ENCODE measurements at places on chromosomes 3 and 15.
A peak's percentile ranks its signal among the peaks of the same experiment; 100 is the strongest.

GRCh38 chr15:101322854-101323477 is 27.9 kb upstream of the SNRPA1 start:
- no peak for DNase-seq

GRCh38 chr3:130907966-130908365 is 14.1 kb downstream of the ATP2C1 start:
- no peak for DNase-seq

GRCh38 chr3:142211034-142211433 is 14.4 kb downstream of the GK5 start:
- no peak for DNase-seq

DNA sequence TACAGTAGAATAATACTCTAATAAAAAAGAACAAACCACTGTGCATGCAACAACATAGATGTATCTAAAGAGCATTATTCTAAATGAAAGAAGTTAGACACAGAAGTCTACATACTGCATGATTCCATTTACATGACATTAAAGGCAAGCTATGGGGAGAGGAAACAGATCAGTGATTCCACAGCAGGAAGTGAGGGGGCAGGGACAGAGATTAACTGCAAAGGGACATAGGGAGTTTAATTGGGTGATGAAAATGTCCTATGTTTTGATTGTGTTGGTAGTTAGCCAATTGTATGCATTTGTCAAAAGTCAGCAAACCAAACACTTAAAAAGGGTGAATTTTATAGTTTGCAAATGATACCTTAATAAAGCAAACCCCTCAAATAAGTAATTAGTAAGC is 13.8 kb downstream of the CRYGS start:
- no peak for DNase-seq

DNA sequence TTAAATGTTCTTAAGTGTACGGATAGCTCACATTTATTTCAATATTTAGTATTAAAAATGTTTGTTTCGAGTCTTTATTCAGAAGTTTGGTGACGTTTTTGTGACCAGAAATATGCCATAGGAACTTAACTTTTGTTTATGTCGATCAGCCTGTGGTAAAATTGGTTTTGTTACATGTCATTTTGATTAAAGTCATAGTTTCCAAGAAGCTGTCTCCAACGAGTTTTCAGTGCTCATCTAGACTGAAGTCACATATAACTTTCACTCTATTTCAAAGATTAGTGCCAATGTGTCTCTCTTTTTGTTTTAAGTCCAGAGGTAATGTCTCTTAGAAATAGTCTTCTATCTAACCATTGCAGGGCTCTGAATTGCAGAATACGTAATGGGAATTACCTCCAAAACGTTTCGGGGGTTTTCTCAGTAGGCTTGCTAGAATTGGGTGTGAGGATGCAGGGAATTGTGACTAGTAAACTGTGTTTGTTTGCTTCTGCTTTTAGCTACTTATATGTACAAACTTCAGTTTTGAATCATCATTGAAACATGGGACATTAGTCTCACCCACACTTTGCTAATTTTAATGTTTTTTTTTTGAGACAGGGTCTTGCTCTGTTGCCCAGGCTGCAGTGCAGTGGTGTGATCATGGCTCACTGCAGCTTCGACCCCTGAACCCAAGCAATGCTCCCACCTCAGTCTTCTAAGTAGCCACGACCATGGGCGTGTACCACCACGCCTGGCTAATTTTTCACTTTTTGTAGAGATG is 3.0 kb downstream of the BUB1B start:
- DNase-seq: no peak

DNA sequence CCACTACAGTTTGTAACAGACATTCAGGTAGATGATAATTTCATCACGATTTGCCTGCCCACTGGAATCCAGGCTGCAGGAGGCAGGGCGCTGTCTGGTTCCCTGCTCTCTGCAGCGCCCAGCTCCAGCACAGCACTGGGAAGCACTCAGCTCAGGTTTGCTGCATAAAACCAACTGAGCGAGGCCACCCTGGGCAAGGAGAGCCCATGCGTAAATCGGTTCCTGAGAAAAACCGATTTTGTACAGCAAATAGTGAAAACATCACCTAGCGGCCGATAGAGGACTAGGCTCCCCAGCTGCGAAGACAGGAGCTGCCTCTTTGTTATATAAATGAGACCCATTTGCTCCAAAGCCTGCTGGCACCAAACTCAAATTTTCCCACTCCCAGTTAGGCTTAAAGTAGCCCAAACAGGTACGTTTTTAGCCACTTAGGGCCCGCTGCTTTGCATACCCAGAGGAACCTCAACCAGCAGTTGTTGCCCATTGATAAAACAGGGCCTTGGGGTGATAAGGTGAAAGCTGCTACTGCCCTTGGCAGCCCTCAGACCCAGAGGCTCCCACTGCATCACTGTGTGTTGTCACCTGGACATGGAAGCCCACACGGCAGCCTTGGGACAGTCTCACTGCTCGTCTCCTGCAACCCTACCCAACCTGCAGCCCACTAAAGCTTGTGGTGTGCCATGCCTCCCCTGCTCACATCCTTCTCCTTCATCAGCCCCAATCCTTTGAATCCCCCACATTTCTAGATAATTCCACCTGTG is 47.5 kb downstream of the ALDH1L1 start:
- DNase-seq: no peak

- no peak for DNase-seq
These were observed 55.0 kb upstream of the SNRPN start for GRCh38 chr15:24899795-24900194.

- DNase-seq: no peak
These were observed 12.1 kb downstream of the TMOD3 start for GRCh38 chr15:51841406-51842040.

DNA sequence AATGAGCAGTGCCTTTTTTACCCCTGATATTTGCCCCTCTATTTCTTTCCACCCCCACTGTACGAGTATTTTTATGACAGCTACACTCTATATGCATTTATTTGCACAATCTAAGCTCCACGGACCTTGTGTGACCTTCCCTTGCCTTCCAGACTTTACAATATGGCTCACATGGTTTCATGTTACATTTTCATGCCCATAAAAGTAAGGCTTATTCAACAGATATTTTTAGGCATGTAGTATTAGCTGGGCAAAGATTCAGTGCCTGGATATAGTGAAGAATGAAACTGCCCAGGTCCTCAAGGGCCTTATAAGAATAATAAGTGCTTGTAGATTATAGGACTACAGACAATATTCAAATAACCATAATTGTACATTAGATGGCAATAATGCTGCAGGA is 481.9 kb upstream of the CNTN4 start:
- DNase-seq: no peak

DNA sequence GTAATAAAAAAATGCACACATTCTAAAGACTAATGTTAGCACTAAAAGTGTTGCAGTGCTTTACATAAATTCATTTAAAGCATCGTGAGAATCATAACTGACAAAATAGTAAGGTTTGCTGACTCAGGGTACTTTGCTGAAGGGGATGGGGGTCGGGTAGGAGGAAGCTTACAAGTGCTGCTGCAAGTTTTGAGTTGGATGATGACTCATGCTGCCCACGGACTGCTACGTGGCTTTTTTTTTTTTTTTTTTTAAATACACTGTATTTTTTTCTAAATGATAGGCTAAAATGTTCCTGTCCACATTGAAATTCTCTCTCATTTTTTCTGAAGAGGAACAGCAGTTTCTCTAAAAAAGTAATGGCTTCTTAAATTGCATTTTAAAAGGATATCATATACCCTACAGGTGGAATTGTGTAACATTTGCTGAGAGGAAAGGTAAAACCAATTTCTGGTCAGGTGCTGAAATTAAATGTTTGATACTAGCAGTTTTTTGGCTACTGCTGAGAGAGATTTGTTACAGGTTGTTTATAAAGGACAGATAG is 2.2 kb downstream of the MAPK6 start:
- DNase-seq: peak; percentile 70

DNA sequence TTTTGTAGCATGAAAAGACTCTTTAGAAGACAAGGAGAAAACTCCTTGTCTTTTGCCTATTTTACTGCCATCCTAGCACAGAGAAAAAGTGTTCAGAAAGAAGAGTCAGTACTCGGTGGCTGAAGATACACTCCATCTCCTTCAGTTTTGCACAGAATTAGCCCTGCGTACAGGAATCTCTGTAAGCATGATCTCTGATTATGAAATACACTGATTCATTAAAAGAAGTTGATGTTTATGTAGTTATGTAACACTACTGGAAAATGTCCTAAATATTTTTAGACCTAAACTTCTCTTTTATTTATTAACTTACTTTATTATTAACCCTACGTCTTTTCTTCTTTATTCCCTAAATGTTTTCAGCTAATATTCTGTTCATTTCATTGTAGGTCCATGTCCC is 138.4 kb downstream of the LEKR1 start:
- no peak for DNase-seq

DNA sequence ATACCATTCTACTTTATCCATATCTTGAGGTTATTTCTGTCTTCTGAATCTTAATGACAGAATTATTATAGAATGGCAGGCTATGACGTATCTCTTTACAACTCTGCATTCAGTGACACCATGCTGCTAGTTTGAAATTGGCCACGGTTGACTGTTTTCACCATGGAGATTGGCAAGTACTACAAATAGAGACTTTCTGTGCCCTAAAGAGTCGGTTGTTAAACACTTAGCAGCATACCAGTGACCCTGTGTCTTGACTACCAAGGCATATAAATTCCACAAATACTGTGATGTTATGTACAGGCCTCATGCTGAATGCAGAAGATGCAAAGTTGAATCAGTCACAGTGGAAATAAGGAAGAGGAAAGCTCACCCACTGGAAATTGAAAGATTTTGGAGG is 67.0 kb upstream of the CADPS start:
- no peak for DNase-seq

DNA sequence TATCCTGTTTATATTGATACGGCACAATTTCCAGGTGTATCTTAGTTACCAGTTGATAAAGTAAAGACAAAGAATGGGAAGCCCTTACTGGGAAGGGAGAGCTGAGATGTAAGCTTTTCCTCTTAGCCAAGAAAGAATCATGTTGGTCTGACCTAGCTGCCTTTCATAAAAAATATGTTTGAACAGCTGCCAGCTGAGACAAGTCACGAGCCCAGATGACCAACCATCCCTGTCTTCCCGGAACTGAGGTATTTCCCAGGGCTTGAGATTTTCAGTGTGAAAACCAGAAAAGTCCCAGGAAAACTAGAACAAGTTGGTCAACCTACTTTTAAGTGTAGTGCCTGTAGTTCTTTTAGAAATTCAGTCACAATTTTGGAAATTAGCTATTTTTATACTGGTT is 3.6 kb upstream of the MYH15 start:
- no peak for DNase-seq

GRCh38 chr3:46455231-46456115 is 9.2 kb downstream of the LTF start:
- DNase-seq: no peak

- DNase-seq: no peak
These were observed 15.1 kb downstream of the GOLIM4 start for GRCh38 chr3:168080499-168081170.

DNA sequence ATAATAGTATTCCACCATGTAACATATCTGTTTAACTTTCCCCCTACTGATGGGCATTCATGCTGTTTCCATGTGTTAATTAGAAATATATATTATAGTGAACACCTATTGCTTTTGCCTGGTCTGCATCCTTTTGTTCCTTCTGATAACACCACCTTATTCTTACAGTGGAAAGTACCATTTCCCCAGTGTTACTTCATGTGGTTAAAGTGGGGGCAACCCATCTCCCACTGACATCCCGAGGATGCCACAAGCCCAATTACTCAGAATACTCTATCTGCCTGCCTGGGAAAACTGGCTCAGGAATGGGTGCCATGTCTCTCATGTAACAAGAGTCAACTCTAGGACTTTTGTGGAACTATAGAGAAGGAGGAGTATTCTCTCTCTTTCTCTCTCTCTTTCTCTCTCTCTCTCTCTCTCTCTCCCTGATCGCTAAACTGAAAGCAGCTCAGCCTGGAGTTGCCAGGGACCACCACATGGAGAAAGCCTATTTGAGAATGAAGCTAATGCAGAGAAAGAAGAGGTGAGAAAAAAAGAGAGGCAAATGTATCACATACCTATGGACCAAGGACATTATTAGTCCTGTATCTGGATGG is 66.4 kb upstream of the PPIB start:
- DNase-seq: no peak

GRCh38 chr3:123084192-123084591 is 17.4 kb downstream of the PDIA5 start:
- no peak for DNase-seq

- no peak for DNase-seq
These were observed 175.9 kb downstream of the PDZRN3 start for GRCh38 chr3:73448761-73449301.

DNA sequence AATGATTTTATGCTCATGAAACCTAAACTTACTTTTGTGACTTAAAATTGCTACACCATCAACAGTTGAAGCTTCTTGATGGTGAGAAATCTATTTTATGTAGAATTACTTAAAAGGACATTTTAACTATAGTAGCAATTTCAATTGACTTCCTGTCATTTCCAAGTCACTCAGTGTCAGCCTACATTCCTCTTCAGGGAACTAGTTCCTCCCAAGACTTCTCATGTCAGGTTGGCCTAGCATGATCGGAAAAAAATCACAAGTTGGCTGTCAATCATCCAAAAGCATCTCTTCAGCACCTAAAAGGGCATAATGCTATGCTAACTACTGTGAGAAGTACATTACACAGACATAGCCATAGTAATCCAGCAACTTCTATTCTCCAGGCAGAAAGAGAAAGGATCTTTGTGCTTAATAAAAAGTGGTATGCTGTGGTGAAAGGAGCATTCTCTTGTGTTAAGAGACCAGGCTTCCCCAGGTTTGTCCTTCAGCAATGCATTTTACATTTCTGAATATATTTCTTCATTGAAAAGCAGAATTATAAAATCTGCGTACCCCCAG is 893.7 kb downstream of the AGBL1 start:
- DNase-seq: no peak

- no peak for DNase-seq
These were observed 28.1 kb upstream of the CTDSPL start for GRCh38 chr3:37833302-37834186.

Measured in NK-92 treated with Interleukin-12 subunit alpha and Interleukin-12 subunit beta, amount 100 ng/mL, for 24 hours (cell line).